ENCODE measurements at places on chromosomes 7 and 10. TPM values are rescaled to one million over a fixed set of nuclear protein-coding genes. Genes with fewer than 3 reads are reported as not detected.

AKR1D1 gene
- not detected for total RNA-seq

GIMAP6 gene
- 32.7 TPM for total RNA-seq

MEOX2 gene
- total RNA-seq, result 142 TPM

KMT2C gene
- total RNA-seq, result 140 TPM

IPMK gene
- total RNA-seq, result 7.2 TPM

- DNase-seq, result no peak
Observed at GRCh38 chr10:34081948-34082347, 733.1 kb downstream of the PARD3 start.

- no peak for DNase-seq
Observed at GRCh38 chr7:82598958-82599357, 155.4 kb upstream of the CACNA2D1 start.

GRCh38 chr10:44924261-44925040, 13.3 kb downstream of the TMEM72 start:
- no peak for DNase-seq

- no peak for DNase-seq
Observed at GRCh38 chr10:68101066-68101465, 8.2 kb upstream of the MYPN start.

- no peak for DNase-seq
Observed at GRCh38 chr7:97200018-97200417, 82.5 kb downstream of the SDHAF3 start.

GRCh38 chr7:22190736-22191135, 166.2 kb downstream of the RAPGEF5 start:
- no peak for DNase-seq

DNA sequence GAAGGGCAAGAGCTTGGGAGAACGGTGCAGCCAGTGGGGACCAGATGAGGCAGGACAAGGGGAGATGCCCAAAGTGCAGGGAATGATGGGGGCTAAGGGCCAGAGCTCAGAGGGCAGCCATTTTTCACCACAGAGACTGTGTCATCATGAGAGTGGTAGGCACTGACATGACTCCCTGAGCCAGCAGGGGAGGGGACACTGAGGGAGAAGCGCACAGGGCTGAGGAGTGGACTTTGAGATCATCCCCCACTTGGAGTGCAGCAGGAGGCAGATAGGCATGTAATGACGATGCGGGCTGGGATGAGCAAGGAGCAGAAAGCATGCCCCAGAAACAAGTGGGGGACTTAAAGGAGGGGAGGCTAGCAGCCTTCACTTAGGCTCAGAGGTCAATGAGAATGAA, 5.2 kb upstream of the SMKR1 start:
- DNase-seq, result no peak

GRCh38 chr7:2433713-2434550, 30.5 kb downstream of the CHST12 start:
- no peak for DNase-seq

- no peak for DNase-seq
Observed at GRCh38 chr7:25149836-25150235, 24.8 kb upstream of the CYCS start.

DNA sequence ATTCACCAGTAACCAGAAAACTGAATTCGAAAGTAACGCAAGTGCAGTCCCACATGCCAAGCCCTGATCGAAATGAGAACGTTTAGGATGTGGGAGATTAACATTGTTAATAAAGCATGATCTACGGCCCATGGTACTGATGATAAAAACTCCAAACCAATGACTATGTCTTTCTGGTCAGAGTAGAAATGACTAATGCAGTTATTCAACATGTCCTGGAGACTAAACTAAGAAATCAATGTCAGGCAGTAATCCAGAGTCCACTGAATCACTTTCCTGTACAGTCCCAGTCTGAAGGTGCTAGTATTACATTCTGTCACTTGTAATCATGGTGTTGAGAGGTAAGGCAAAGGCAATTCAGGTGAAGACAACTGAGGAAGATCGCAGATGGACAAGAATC, 14.4 kb downstream of the NPSR1 start:
- no peak for DNase-seq

DNA sequence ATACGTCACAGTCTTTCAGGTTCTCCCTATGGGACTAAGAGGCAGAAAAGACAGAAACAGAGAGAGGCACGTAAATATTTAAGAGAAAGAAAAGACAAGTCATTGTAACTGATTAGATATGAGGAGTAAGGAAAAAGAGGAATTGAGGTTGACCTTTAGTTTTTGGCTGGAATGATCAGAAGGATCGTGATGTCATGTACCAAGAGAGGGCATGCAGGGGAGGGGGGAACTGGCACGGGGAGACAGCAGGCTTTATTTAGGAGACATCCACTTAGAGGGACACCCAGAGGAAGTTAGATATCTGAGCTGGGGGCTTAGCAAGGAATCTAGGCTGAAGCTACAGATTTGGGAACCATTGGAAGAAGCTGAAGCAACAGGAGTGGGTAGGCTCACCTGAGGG, 9.2 kb upstream of the LRRC20 start:
- DNase-seq, result no peak

GRCh38 chr10:110081911-110082310, 74.1 kb downstream of the ADD3 start:
- DNase-seq, result no peak

All from sciatic nerve (tissue), 2 donors.